ENCODE measurements at places on chromosomes 12 and 14. TPM values are rescaled to one million over a fixed set of nuclear protein-coding genes. Genes with fewer than 3 reads are reported as not detected.

DNA sequence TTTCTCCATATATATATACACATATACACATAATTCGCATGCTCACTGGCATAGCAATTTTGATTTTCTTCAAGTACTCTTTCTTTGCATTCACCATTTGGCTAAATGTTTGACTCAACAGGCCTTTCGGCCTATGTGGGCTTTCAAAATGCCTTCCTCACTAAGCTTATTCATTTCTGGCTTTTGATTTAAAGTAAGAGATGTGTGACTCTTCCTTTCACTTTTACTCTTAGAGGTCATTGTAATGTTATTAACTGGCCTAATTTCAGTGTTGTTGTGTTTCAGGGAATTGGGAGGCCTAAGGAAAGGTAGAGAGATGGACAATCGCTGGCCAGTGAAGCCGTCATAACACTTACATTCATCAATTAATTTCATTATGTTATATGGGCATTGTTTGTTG lies 14.5 kb upstream of the KLRD1 start:
- no peak for DNase-seq

The OR4N2 gene
- not detected for polyA plus RNA-seq

- peak; percentile 44 for DNase-seq
Observed at GRCh38 chr12:107759410-107759809, 1.5 kb downstream of the PRDM4 start.

DNA sequence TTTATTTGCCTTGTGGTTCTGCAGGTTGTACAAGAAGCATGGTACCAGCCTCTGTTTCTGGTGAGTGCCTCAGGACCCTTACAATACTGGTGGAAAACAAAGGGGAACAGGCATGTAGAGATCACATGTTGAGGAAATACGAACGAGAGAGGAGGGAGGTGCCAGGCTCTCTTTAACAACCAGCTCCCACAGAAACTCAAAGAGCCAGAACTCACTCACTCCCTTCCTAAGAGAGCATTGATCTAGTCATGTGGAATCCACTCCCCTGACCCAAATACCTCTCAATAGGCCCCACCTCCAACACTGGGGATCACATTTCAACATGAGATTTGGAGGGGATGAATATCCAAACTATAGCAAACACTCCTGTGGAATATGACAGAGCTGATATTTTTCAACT lies 938.0 kb downstream of the GALC start:
- no peak for DNase-seq

DNA sequence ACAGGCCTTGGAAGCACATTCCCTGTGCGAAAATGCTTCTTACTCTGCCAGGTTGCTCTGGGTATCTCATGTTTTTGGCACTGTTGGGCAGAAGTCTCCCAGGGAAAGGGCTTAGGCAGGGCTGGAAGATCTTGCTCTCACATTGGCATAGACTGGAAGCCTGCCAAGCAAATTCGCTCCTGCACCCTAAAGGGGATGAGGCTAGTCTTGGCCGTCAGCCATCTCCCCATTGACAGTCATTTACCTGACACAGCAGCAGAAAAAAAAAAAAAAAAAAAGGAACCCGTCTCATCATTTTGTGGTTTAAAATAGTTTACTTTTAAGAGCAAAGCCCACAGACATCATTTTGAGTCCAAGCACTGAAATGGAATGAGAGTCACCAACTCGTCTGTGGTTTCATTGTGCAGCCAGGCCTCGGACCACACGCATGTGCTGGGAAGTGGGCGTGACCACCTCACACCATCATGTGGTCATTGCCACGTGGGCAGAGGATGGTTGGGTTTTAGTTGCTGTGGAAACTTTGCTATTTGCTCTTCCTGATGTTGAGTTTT lies 84.8 kb downstream of the NRXN3 start:
- no peak for DNase-seq

DNA sequence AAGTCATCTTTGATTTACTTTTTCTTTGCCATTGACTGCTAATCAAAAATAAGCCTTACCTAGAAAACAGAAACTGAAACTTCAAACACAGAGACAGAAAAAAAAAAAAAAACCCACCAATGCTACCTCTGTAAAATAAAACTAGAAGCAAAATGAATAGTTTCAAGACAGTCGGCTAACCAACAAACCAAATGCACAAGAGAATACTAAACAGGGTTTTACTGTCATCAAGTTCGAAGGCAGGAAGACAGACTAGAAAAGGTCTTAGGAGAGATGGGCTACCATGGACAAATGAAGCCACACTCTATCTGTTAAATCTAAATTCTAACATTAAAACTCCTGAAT lies 59.5 kb downstream of the SEL1L start:
- DNase-seq: no peak

The ABCC9 gene
- polyA plus RNA-seq: 1.8 TPM

DNA sequence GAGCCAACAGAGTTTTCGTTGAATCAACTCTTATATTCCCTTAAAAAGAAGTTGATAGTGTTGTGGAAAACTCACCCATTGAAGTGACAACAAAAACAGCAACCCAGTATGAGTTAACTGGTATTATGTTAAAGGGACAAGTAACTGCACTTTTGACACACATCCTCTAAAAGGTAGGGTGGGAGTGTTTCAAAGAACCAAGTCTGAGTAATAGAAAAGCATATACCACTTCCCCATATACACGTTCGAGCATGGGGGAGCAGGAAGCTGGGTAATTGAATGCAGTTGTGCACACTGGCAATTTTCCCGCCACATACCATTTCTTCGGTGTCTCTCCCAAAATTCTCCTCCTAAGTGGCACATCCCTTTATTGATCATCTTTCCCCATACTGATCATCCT lies 31.5 kb downstream of the IFNG-AS1 start:
- DNase-seq: no peak

DNA sequence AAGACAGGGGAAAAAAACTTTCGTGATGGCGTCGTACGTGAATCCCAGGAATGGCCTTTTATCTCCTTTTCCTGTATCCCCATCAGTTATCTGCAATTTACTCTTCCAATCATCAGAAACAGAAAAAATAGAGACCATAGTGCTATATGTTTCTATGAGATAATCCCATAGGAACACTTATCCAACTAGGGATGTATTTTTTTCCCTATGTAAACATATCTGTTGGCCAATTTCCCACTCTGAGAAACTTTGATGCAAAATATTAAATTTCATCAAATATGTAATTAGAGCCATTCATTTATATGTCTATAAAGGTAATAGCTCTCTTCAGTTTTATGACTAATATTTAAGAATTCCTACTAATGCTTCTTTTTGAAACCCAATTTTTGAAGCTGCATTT lies at the start of gene OR4K13:
Gene OR4K13, minus strand, starts transcription at position 101 of the 400 bp plus-strand sequence. CDS start 1,280 bp downstream, outside the sequence.
- DNase-seq: no peak

The CCDC196 gene
- not detected for polyA plus RNA-seq

DNA sequence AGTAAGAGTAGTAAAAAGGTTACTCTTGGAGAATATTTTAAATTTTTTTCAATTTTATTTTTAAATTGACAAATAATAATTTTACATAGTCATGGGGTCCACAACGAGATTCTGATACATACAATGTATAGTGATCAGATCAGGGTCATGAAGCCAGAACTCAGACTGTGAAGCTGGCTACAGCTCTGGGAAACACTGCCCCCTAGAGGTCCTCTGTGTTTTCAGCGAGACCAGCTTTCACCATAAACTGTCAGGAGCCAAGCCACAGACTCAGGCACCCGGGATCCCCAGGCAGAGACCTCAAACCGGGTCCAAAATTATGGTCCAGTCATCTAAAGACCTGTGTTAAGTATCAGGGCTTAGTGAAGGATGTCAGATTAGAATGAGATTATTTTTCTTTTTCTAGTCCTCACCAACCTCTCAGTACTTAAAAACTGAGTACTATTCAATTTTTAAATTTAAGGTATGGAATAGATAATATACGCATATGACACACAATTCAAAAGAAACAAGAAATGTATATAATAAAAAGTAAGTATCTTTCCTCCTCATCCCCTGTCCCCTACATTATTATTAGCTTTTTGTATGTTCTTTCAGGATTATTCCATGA lies 397.1 kb downstream of the MDGA2 start:
- peak; percentile 51 for DNase-seq

The RFLNA gene
- polyA plus RNA-seq: 0.82 TPM

Measured in kidney (tissue), 22 donors.